Thoracic aorta (tissue), 2 donors: ENCODE measurements at places on chromosomes 5 and 9. TPM values are rescaled to one million over a fixed set of nuclear protein-coding genes. Genes with fewer than 3 reads are reported as not detected.

The CYSRT1 gene
- total RNA-seq = not detected

The ANKRD34B gene
- not detected for total RNA-seq

The WDR38 gene
- not detected for total RNA-seq

GRCh38 chr5:83118471-83118870, 41.1 kb downstream of the XRCC4 start:
- DNase-seq = no peak

- no peak for DNase-seq
Observed at GRCh38 chr5:130102375-130102774, 198.1 kb downstream of the CHSY3 start.

DNA sequence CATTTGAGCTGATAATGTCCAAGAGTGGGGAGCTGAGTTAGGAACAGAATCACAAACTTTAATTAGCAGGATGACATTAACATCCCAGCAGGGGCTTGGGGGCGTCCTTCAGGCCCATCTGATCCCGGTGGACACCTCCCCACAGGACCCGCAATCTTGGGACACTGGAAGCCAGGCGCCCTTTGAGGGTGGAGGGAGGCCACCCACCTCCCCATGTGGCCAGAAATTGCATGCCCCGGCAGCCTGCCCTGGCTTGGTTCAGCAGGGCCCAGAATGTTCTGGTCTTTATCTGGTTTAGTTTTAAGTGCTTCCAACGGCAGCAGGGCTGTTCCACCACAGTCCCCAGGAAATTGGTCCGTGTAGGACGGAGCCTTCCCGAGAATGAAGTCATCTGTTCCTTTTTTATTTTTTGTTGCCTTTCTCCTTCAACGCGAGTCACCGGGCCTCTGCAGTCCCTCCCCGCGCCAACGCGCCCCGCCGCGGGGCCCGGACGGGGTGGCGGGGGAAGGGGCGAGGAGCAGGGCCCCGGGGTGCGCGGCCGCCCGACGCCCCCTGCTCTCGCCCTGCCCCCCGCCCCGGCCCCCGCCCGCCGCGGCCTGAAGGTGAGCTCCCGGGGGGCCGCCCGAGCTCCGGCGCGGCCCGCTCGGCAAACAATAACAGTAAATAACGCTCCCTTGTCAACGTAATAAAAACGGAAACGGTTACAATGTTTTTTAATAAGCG, 207.9 kb downstream of the C9orf50 start:
- peak; percentile 67 for DNase-seq

- no peak for DNase-seq
Observed at GRCh38 chr5:171999877-172000276, 6.6 kb downstream of the FBXW11 start.

The SNCB gene
- not detected for total RNA-seq

The INSYN2B gene
- not detected for total RNA-seq

- DNase-seq = no peak
Observed at GRCh38 chr9:20532584-20532983, 89.7 kb downstream of the MLLT3 start.

- DNase-seq = no peak
Observed at GRCh38 chr5:76495870-76496269, 92.8 kb downstream of the IQGAP2 start.

The ARHGEF28 gene
- total RNA-seq = 40.8 TPM

The ADAMTS6 gene
- 4.9 TPM for total RNA-seq

The ADRA1B gene
- 53.3 TPM for total RNA-seq

GRCh38 chr9:86860006-86860405, 87.3 kb downstream of the GAS1 start:
- no peak for DNase-seq
